Esophagus muscularis mucosa (tissue), 4 donors: ENCODE measurements at places on chromosomes 4 and X. TPM values are rescaled to one million over a fixed set of nuclear protein-coding genes. Genes with fewer than 3 reads are reported as not detected.

SSX1 gene
- total RNA-seq: not detected

SHOX gene
- not detected for total RNA-seq

SASH3 gene
- 4.2 TPM for total RNA-seq

GRCh38 chr4:106096454-106096853, 201.2 kb downstream of the NPNT start:
- no peak for DNase-seq
- H3K27me3 ChIP-seq: no peaks in the 10 kb centered on the region
- H3K4me3 ChIP-seq: no peak overlapping the region
- H3K27ac ChIP-seq: no peak overlapping the region

CHRNA9 gene
- not detected for total RNA-seq

GRCh38 chr4:65437102-65437501, 233.2 kb downstream of the EPHA5 start:
- H3K4me3 ChIP-seq: no peak overlapping the region
- DNase-seq: no peak
- H3K27ac ChIP-seq: no peak overlapping the region
- no peaks in the 10 kb centered on the region for H3K4me1 ChIP-seq
- H3K27me3 ChIP-seq: no peaks in the 10 kb centered on the region
- no peaks in the 10 kb centered on the region for H3K36me3 ChIP-seq
